Fibroblast of skin of back (primary cell): ENCODE measurements at places on chromosomes 16 and 17.

DNA sequence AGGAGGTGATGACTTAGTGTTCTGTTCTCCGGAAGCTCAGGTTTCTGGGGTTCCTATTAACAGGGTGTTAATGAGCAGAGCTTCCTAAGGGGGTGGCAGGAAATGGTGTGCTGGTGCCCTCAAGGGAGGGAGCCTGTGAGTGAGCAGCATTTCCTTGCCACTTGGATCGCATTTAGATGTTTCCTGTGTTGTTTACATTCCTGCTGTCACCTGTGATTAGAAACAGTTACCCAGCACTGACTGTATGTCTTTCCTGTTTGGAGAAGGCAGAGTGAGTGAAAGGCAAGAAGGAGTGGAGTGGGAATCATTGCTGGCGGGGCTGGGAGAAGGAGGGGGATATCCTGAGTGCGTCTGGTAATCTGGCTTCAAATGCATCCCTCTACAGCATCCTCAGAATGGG is 214.6 kb downstream of the CCDC182 start:
- no peak for DNase-seq

DNA sequence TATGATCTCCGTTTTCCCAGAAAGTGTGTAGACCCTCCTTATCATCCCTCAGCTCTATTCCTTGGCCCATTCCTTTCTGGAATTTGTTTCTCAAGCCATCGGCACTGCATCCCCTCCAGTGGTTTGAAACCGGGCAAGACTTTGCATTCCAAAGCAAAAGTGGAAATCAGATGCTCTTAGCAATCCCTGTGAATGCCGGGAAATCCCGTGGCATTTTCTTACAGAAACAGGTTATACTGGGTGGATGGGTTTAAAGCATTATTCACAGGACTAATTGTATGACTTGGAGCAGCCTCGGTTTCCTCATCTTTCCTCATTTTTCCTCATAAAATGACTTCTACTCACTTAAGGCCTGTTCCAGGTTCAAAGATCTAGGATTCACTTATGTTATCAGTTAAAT is 52.0 kb downstream of the MAP2K6 start:
- DNase-seq = no peak

DNA sequence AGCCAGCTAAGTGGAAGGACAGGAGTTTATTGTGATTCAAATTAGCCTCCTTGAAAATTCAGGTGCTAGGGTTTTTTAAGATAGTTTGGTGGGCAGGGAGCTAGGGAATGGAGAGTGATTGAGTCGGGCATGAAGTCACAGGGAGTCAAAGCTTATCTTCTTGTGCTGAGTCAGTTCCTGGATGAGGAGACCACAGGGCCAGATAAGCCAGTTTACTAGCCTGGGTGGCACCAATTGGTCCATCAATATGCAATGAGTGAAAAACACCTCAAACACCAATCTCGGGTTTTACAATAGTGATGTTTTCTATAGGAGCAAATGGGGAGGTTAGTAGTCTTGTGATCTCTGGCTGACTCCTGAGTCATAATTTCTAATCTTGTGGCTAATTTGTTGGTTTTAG is 165.1 kb downstream of the ABCC12 start:
- no peak for DNase-seq

DNA sequence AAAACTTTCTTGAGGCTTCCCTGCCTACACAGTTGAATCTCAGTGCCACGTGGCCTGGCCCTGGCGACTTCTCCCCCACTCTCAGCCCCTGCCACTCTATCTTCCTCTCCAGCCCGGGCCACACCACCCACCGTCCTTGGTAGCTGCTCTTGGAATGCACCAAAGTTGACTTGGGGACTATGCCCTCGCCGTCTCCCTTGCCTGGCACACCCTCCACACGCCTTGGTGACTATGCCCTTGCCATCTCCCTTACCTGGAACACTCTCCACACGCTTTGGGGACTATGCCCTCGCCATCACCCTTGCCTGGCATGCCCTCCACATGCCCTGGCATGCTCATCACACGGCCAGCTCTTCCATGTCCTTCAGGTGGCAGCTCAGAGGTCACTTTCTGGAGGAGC is 15.5 kb upstream of the TVP23A start:
- DNase-seq = no peak

DNA sequence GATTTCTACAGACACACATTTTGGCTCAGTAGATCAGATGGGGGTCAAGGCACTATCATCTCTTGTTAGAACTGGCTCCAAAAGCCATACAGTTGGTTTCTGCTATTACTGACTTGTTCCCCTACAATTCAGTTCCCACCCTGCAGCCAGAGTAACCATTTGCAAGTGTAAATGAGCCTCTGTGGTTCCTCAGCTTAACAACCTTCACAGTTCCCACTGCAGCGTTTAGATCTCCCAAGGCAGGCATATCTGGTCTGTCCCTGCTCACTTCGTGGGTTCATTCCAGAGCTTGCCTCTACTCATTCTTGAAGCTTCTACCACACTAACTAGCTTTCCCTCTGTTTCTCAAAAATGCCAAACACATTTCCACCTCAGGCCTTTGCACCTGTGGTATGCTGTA is 186.1 kb downstream of the CBLN1 start:
- DNase-seq = no peak

GRCh38 chr17:3915995-3916696 is at the start of gene P2RX1:
P2RX1 (minus strand) TSS chr17:3916465; CDS start chr17:3916225, 240 bp downstream.
- no peak for DNase-seq
